ENCODE measurements at places on chromosomes 6 and 20.

DNA sequence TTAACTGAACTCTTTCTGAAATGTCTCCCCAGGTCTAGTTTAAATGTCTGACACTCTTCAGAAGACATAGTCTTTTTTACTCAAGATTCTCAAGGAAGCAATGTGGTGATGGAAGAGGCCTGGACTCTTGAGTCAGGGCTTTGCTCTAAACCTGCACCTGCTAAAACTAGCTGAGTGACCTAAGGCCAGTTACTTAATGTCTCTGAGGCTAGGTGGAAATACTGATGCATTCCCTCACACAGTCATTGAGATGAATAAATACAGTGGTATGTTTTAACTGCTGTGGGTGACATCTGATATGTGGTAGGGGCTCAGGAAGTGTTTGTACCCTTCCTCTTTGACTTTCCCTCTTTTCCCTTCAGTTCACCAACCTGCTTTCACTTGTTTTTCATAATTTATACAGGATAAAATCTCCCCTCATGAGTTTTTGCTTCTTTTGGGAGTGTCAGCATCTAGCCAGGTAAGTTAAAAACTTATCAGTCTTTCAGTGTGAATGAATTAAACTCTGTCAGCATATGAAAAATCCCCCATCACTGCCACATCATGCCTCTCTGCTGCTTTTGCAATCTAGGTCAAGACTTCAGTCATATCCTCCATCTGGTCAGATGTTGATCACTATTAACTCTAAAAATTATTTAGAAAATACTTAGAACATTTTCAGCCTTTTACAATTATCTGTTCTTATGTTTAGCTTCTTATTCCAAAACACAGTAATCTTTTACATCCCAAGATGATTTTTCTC is 178.7 kb upstream of the TNFAIP3 start:
- DNase-seq, result no peak

DNA sequence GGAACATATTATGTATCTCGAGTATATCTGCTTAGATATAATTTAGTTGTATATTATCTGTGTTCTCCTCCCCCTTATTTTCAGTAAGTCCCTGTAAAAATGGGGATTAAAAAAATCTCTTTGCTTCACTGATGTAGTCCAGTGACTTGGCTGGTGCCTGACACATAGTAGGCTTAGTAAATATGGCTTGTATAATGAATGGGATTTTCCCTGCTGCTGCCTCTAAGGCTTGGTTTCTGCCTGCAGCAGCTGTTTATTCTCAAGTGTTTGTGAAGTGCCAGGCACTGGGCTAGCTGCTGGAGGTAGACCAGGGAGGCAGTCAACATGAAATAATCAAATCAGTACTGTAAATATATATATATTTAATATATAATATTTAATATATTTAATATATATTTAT is 1.6 kb upstream of the ZFP64 start:
- DNase-seq, result no peak

- DNase-seq, result no peak
Measured at GRCh38 chr6:122128445-122128844, 271.0 kb upstream of the HSF2 start.

DNA sequence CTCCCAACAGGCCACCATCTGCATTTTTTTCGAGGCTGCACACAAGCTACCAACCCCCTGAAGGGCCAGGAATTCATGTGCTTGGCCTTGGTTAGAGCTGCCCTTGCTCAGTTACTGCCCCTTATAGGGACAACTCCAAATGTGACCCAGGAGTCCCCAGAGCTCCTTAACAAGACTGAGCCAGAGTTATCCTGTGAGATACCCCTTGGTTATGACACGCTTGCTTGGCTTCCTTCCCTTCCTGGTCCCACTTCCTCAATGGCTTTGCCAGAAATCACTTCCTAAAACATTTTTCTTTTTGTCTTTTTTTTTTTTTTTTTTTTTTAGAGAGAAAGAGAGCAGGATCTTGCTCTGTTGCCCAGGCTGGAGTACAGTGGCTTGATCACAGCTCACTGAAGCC is 8.9 kb downstream of the TREM1 start:
- no peak for DNase-seq

GRCh38 chr20:29427201-29428060 is 1830.0 kb upstream of the DEFB115 start:
- DNase-seq, result no peak

- DNase-seq, result peak; percentile 4
Measured at GRCh38 chr6:146545581-146545980, 1.9 kb downstream of the RAB32 start.

DNA sequence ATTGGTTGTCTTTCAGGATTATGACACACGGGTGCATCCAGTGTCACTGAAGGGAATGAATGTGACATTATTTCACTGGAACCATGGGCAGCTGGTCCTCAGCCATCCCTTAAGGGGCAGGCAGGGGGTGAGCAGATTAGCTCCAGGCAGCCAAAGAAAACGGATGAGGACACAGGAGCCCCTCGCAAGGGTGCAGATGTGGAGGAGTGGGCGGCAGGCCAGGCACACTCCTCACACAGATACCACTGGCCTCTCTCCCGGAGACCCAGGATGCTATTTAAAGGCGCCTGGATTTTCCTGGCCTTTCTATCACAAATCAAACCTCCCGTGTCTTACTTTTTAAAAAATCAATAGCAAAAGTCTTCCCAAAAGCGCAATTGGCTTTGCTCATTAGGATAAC is 210.4 kb downstream of the TAF4 start:
- DNase-seq, result no peak

DNA sequence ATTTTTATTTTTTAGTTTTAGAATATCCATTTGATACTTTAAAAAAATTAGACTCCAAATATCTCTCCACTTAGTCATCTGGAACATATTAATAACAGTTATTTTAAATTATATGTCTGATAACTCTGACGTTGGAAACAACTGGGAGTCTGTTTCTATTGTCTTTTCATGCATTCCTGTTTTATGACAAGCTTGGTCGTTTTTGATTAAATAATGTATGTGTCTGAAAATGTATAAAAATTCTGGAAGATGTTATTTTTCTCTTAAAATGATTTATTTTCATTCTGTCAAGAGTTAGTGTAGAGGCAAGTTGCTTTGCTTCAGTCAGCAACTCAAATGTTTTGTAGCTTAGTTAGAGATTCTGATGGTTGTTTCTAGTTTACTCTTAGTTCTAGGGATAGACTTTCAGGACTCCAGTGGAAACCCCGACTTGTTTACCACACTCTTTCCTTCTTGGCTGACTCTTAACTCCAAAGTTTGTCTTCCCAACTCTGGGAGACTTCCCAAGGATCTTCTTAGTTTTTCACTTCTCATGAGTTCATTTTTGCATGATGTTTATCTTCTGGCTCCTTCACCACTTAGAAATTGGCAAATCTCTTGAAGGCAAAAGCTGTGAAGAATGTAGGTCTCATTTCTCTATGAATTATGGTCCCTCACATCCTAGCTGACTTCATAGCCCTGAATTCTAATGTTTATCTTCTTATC is 190.9 kb downstream of the LAMA2 start:
- DNase-seq, result no peak

GRCh38 chr6:72984981-72985665 is 240.2 kb downstream of the KHDC1L start:
- DNase-seq, result no peak

DNA sequence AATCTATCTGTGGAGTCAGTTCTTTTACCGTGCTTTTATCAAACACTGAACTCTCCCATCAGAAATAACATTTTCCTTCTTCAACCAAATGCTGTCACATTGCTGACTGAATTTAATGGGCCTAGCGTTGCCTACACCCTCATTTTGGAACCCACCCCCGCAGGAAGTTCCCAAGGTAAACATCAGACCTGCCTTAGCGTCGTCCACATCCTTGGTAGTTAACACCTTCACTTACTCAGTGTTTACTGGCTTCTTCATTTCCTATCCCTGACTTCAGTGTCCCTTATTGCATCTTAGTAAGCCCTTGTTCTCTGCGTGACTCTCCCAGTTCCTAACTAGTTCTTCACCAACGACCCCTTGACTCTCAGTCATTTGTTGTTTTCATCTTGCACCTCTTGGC is 491.4 kb upstream of the SOX4 start:
- no peak for DNase-seq

- no peak for DNase-seq
Measured at GRCh38 chr6:142861711-142862110, 83.3 kb downstream of the HIVEP2 start.
